ENCODE measurements at places on chromosomes 1 and 21. TPM values are rescaled to one million over a fixed set of nuclear protein-coding genes. Genes with fewer than 3 reads are reported as not detected.
A peak's percentile ranks its signal among the peaks of the same experiment; 100 is the strongest.

DNA sequence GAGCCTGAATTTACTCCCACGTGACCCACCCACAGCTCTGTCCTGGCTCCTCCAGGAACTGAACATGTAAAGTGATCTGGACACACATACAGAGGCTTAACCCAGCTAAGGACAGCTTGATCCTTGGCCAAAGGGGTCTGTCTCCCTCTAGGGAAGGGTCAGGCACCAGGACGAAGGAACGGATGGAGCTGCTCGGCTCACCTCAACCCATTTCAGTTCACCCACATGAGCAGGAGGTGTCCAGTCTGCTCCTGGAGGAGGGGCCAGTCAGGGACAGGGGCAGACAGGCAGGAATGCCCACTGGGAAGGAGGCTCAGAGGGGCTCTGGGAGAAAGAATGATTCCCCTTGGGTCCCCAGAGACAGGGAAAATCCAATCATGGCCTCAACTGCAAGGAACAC is 567.2 kb downstream of the PTPRU start:
- H3K27ac ChIP-seq: no peak overlapping the region
- H3K27me3 ChIP-seq: peaks cover 2% of the 10 kb centered on the region
- H3K4me3 ChIP-seq: no peak overlapping the region
- H3K4me1 ChIP-seq: no peaks in the 10 kb centered on the region
- no peak for DNase-seq

- H3K27ac ChIP-seq: peak within 1 kb of the TSS; percentile 98
- peaks cover 2% of the 10 kb centered on the region for H3K36me3 ChIP-seq
- H3K27me3 ChIP-seq: no peaks in the 10 kb centered on the region
- peak; percentile 56 for DNase-seq
Measured at GRCh38 chr1:167936930-167937708, at the start of gene MPC2. TSS of gene MPC2 (minus strand) at chr1:167937072. CDS start at chr1:167935841, 1,231 bp downstream.

Gene SPATA46
- not detected for total RNA-seq

Gene LIPI
- total RNA-seq: not detected

Gene RSBN1
- 19.5 TPM for total RNA-seq

Data from activated T-helper 1 cell treated with anti-CD3 and anti-CD28 coated beads, Interleukin-12 subunit alpha, Interleukin-12 subunit beta, Interleukin-2, Interleukin-4 antibody, amounts not matched to agents 30 ng/mL and 10 ng/mL and 1 ng/mL, durations not matched to agents 14 hours and 24 hours and 36 hours (primary cell).